Activated CD8-positive, alpha-beta memory T cell treated with anti-CD3 and anti-CD28 coated beads for 1 hour (primary cell): ENCODE measurements at places on chromosomes 1 and 21.

DNA sequence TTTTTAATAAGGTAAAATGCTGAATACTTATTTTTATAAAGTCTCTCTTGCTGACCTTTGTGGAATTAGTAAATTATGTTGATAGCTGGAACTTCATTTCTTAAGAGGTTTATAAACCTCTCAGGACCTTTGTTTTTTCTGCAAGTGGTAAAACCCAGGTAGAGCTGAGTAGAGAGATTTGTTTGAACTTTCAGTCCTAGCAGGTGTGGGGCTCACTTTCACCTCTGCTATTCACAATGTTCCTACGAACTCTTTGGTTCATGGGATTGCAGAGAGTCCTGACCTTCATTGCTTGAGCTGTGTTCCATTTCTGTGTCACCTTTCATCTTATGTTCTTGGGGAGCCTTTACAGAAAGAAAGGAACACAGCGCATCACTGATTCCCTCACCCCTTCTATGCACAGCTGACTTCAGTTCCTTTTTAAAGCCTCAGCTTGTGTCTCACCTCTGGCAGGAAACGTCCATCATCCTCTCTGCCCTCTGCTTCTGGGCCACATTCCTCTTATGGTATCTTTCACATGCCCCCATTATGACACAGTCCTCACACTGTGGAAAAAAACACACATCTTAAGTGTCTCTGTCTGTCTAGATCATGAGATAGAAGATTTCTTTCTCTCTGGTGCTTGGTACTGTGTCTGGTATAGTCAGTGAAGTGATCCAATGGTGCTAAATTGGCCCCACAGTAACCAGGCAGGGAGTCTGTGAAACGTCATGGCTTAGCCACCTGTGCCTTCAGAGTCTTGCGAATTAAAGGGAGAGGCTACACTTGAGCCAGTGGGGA, 262.5 kb upstream of the B3GALT2 start:
- DNase-seq: no peak

DNA sequence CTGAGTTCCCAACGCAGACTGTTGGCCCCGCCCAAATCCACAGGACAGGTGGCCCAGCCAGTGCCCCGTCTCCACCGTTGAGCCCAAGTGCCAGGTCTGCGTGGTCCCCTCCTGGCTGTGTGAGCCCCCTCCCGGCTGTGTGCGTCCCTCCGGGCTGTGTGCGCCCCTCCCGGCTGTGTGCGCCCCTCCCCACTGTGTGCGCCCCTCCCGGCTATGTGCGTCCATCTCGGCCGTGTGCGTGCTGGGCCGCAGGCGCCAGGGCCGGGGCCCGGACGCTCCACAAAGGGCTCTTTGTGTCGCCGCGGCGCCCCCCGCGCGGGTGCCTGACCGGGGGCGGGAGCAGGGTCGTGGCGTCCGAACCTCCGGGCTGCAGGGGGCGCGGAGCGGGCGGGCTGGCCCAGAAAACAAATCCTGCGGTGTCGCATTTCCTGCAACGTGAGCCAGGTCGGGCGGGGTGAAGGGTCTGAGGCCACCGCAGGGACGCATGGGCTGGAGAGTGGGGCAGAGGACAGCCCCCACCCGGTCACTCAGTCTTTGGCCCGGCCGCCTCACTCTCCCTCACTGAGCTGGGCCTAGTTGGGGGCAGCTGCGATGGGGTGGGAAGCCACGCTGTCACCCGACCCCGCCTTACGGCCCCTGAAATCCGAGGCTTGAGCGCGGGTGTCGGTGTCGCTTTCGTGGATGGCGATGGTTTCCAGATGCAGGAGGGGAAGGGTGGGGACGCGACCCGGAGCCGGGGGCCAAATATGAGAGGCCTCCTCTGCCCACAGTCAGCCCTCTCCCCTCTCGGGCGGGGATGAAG, 18.8 kb downstream of the TNFRSF25 start:
- DNase-seq: no peak

DNA sequence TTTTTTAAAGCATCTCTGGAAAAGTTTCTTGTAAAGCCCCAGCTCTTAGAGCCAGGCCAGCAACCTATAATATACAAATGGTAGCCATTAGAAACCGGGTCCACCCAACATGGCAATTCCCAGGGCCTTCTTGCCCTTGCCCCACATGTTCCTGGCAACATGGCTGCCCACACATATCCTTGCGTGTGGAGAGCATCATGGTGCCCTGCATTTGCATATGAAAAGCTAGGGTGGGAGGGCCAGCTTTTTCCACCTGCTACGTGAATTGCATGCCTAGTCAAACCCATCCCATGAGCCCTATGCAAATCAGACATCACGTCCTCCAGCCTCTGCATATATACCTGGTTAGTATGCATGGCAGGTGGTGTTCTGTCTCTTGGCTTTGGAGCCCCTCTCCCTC, 88.2 kb downstream of the RABGAP1L start:
- DNase-seq: no peak

DNA sequence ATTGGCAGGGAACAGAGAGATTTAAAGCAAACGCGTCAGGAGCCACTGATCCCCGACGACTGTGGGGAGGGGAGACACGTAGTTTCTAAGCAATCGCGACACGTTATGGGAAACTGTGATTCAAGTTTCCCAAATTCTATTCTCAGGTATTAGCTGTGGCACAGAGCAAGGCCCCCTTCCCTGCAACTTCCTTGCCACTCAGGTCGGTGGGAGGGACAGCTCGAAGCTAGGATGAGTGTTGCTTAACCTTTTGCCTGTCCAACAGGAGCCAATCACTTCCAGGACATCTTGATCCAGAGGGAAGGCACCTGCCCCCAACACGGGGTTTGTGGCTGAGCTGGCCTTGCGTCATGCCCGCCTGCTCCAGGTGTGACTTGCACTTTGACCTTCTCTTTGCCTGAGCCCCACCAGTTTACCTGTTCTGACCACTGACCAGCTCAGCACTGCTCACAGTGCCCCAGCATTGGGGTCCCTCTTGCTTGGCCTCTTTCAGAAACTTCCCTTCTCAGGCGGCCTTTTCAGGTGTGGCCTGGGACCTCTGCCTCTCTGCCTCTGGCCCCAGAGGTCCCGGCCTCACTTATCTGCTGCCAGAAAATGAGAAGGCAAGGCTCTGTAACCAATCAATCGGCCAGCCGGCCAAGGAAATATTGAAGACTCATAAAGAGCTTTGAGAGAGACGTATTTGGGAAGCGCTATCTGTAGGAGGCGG, 24.6 kb downstream of the TEX35 start:
- DNase-seq: no peak

- no peak for DNase-seq
Observed at GRCh38 chr1:78790174-78790573, 140.5 kb downstream of the IFI44 start.

GRCh38 chr1:180179162-180179957, 24.7 kb downstream of the QSOX1 start:
- no peak for DNase-seq

DNA sequence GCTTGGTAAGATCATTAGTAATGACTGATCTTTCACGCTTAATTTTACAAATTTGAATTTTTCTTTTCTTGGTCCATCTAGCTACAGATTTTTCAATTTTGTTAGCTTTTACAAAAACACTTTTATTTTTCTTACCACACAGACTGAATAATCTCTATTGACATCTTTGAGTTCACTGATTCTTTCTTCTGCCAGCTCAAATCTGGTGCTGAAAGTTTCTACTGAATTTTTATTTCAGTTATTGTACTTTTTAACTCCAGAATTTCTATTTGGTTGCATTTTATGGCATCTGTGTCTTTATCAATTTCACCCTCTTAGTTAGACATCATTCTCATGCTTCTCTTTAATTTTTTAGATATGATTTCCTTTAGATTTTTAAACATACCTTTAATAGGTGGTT, 584.7 kb downstream of the LMO4 start:
- no peak for DNase-seq

DNA sequence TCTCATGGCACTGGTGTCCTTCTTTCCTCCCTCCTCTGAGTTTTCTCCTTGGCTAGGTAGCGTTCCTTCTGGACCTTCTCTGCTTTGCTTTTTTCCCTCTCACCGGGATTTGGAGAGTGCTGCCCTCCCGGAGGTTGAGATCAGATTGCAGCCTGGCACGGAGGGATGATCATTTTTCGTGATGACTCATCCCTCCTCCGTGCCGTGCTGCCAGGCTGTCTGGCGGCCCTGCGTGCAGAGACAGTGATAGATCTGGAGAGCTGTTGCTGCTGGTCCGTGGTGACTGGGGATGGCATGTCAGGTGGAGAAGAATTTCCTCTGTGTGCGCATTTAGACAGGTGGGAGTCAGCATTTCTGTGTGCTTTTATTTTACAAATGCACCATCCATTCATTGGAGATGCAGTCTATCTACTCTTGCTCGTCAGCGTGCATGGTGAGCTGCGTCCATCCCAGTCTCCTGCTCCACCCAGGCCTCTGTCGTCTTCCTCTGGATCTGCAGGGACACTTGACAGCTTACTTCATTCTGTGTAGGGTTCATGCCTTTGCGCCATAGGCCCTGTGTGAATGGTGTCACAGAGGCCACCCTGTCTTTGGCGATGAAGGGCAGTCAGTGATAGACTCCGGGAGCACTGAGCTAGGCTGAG, 104.4 kb downstream of the PCBP3 start:
- DNase-seq: no peak

GRCh38 chr1:171785766-171786165, 4.3 kb downstream of the METTL13 start:
- no peak for DNase-seq

DNA sequence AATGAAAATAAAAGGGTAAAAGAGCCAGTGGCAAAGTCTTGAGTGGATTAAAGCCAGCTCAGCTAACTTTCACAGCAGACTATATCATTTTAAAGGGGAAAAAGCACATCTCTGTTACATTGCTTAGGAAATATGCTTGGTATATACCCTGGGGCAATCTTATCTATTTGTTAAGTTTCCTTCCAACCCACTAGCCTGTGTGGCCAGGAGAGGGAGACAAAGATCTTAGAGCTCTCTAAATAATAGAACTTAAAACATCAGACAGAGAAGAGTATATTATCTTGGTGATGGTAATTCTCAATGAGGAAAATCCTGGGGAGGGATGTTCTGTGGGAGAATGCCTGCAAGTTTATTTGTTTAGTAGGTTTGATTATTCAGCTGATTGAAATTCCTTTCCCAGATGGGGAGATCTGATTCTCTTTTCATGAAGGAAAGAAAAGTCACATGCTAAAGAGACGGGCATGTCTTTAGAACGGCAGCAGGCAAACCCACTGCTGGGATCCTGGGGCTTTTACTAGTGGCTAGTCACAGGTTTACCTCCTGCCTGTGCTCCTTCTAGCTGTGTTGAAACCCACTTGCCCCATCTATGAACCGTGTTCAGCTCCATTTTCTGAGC, 3.6 kb downstream of the KCNE2 start:
- DNase-seq: peak; percentile 19

DNA sequence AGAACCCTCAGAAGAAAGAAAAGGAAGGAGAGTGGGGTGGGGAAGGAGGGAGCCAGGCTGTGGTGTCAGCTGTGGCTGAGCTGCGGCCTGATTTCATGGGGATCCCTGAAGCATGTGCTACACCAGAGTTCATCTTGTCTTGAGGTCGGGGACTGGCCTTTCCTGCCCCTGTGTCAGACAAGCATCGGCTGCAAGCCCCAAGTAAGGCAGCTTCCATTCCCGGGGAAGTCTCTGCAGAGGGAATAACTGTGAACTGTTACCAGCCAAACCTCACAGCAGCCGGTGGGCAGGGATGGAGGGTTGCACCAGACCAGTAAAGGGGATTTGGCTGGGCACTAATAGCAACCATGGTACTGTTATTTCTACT, 35.7 kb upstream of the BTG2 start:
- no peak for DNase-seq

DNA sequence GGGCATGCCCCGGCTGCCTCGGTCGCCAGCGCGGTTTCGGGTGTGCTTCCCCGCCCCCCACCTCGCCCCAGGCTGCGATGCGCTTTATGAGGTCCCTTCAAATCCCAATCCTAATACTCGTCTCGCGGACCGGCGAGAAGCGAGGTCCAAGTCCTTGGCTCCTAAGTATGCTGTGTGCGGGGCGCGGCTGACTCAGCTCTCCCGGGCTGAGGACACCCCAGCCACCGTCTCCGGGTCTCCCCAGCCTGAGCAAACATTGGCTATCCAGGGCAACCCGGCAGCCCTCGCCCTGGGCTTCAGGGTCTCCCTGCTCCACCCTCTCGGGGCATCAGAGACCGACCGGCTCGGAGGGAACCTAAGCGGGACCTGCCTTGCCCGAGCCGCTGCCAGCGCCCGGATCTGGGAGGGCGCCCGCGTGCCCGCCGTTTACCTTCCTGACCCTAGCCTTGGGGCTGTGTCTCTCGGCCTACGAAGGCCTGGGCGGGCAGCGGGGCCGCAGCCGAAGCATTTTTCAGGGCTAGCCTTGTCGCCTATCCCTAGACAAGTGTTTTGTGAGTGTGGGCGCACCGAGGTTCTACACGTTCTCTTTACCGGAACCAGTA, 1.2 kb downstream of the ITPKB start:
- DNase-seq: no peak

- no peak for DNase-seq
Observed at GRCh38 chr21:37199057-37199924, 67.8 kb downstream of the VPS26C start.

GRCh38 chr1:20848162-20848561, 61.1 kb upstream of the HP1BP3 start:
- DNase-seq: no peak

DNA sequence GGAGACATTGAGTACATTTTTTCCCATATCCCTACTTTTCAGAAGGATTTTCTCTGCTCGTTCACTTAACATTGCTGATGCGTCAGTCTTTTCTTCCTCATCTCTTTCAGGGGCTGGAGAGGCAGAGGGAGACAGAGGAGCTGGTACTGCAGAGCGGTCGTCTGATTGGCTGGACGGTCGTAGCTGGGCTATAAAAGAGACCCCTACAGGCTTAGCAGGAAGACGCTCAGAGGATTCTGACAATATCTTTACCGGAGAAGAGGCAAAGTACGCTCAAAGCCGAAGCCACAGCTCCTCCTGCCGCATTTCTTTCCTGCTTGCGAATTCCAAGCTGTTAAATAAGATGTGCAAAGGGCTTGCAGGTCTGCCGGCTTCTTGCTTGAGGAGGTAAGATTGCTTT, at the start of gene RGS4:
RGS4 (plus strand) TSS at position 220 of the 400 bp plus-strand sequence; CDS start at position 344, 124 bp downstream.
- no peak for DNase-seq

DNA sequence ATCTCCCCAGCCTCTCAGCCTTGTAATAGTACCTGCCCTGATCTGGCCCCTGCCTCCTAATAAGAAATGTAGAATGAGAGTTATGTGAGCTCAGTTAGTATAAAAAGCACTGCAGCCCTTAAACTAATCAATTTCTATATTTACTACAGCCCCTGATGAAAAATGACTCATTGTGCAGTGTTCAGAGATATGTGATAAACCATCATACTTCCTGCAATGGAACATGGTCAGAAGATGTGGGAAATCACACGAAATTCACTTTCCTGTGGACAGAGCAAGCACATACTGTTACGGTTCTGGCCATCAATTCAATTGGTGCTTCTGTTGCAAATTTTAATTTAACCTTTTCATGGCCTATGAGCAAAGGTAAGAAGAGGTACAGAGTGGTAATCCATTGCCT, 176.8 kb upstream of the PDE4B start:
- DNase-seq: no peak
